Tibial nerve (tissue), 4 donors: ENCODE measurements at places on chromosomes 2 and 18.

- DNase-seq = no peak
These were observed 71.7 kb upstream of the TWIST2 start for GRCh38 chr2:238776003-238776760.

- DNase-seq = no peak
These were observed 88.0 kb downstream of the ITGB1BP1 start for GRCh38 chr2:9335322-9335832.

- no peak for DNase-seq
These were observed 315.4 kb downstream of the CDH7 start for GRCh38 chr18:66066191-66066590.

DNA sequence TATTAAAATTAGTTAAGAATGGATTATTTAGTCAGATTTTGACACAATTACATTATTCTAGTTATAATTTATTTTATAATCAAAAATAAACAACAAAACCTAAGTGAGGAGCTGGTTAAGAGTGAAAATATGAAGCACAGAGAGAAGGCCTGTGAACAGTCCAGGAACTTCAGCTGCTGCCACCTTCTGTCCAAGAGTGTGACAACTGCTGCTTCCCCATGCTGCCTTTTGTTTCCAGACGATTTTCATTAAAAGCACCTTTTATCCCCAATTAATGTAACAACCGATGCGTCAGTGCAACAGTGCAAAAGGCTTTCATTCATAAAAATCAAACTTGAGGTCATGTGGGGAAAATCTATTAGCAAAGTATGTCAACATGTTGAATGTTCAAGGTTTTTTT is 363.6 kb downstream of the CTNNA2 start:
- DNase-seq = no peak

- no peak for DNase-seq
These were observed 93.4 kb downstream of the SH3RF3 start for GRCh38 chr2:109222422-109222821.

DNA sequence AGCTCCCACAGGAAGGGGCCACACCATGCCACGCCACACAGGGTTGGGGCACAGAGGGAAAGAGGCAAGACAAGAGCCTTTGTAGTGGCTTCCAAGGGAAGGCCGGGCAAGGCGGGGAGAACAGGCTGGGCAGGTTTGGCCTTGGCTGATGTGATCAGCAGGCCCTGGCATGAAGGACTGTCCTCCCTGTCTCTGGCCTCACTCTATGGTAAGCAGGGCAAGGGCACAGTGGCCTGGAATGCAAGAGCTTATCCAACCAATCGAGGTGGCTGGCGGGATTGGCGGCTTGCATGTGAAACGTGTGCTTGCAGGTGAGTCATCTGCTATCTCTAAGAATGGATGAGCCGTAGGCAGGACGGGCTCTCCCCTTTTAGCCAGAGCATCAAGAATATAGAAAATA is 6.4 kb upstream of the ATP9B start:
- DNase-seq = no peak

DNA sequence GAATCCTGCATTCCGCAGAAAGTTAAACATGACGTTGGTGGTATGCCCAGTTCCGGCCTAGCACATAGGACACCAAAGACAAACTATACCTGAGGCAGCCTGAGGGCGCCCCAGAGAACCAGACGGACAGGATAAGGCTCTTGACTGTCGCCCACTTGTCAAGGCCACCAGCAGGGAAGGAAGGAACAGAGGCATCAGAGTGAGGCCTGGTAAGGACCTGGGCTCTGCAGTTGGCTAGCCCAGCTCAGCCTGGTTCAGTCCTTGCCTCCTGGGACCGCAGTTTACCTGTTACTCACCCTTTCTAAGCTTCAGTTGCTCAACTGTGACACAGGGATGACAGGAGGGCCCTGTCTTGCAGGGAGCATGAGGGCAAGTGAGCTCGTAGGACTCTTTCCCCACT is 82.1 kb downstream of the ACTR2 start:
- DNase-seq = no peak

GRCh38 chr2:213238753-213239495 is 45.3 kb upstream of the SPAG16 start:
- DNase-seq = peak; percentile 67

DNA sequence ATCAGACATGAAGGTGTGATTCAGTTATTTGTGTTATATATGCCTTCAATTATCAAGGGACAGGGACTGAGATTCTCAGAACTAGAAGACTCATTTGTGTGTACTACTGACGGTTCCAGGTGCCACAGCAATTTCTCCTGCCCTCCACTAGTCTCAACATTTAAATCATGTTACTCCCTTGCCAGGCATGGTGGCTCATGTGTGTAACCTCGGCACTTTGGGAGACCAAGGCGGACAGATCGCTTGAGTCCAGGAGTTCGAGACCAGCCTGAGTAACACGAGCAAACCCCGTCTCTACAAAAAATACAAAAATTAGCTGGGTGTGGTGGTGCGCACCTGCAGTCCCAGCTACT is 1.1 kb downstream of the CNDP2 start:
- DNase-seq = no peak

DNA sequence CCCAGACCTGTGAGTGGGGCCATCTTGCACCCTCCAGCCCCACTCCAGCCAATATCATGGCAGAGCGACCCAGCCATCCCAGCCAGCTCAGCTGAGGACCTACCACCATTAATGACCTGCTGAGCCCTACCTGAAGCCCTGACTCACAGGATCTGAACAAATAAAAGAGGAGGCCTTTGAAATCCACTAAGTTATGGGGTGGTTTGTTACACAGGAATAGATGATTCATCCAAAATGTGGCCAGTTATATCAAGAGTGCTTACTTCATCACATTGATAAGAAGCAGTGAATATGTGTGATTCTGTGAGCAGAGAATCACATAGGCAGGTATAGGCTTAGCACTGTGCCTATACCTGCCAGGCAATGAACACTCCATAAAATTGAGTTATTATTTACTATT is 34.7 kb upstream of the FAM124B start:
- no peak for DNase-seq

GRCh38 chr2:157271590-157272203 is 14.2 kb downstream of the GALNT5 start:
- DNase-seq = no peak

- DNase-seq = no peak
These were observed 334.5 kb upstream of the CDH2 start for GRCh38 chr18:28511413-28511821.

- DNase-seq = no peak
These were observed 476.4 kb upstream of the CHST9 start for GRCh38 chr18:27661320-27662018.

DNA sequence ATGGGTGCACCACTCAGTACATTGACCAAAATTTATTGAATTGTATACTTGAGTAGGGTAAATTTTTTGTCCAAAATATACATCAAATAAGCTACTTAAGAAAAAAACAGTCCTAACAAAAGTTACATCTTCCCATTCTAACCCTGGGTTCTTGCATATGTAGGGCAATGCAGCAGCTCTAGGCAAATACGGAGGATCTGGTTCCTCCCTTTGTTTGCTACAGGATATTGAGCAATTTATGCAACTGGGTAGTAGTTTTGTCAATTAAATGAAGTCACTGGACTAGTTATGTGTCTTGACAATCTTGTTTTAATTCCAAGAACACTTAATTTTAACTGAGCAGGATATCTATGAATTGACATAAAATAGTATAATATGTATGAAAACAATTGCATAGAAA is 1507.2 kb upstream of the PIK3C3 start:
- no peak for DNase-seq

DNA sequence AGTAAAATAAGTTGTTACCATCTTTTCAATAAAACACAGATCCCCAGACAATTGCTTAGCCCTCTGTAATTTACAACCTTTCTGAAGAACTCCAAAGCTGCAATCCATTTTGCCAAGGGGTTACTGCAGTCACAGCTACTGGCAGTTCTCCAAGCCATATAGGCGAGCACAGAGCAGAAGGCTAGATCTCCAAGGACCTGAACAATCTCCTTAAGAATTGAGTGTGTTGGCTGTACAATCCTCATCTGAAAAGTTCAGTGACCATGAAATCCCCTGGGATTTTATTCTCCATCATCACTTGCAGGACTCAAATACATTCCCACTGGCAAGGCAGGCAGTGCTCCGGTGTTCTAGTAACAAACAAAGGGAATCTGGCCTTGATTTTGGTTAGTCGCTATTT is 103.9 kb upstream of the LRP1B start:
- no peak for DNase-seq

GRCh38 chr2:237256887-237257286 is 157.1 kb downstream of the COL6A3 start:
- peak; percentile 62 for DNase-seq
